Left lung (tissue), 14 donors: ENCODE measurements at places on chromosomes 7 and 10. TPM values are rescaled to one million over a fixed set of nuclear protein-coding genes. Genes with fewer than 3 reads are reported as not detected.

The MTG1 gene
- polyA plus RNA-seq, result 70.2 TPM

The WAC gene
- 150 TPM for polyA plus RNA-seq

The MSMB gene
- not detected for polyA plus RNA-seq

The AKR1C8 gene
- not detected for polyA plus RNA-seq

The MACC1 gene
- 9.5 TPM for polyA plus RNA-seq

The PIK3CG gene
- polyA plus RNA-seq, result 3.4 TPM

The RBM28 gene
- 60.9 TPM for polyA plus RNA-seq

The RASA4 gene
- polyA plus RNA-seq, result 34.7 TPM

The PHYHIPL gene
- 1.1 TPM for polyA plus RNA-seq

The GSAP gene
- 42.1 TPM for polyA plus RNA-seq

The FXYD4 gene
- polyA plus RNA-seq, result not detected

The SLC39A12 gene
- 0.07 TPM for polyA plus RNA-seq

The HOXA10 gene
- polyA plus RNA-seq, result 1.3 TPM

The PTPRE gene
- 8.8 TPM for polyA plus RNA-seq
